H1 (cell line): ENCODE measurements at places on chromosomes 7 and 10.
A peak's percentile ranks its signal among the peaks of the same experiment; 100 is the strongest.

GRCh38 chr7:28570970-28571288 lies 158.6 kb downstream of the CREB5 start:
- peaks cover 2% of the 10 kb centered on the region; the same call in 1 of the 2 replicates for H3K4me1 ChIP-seq
- no peak for DNase-seq
- H3K4me3 ChIP-seq, result no peak overlapping the region
- no peak overlapping the region for H3K27ac ChIP-seq

- peaks cover 6% of the 10 kb centered on the region for H3K4me1 ChIP-seq
- no peak overlapping the region for H3K4me3 ChIP-seq
- H3K36me3 ChIP-seq, result no peaks in the 10 kb centered on the region
- DNase-seq, result no peak
Measured at GRCh38 chr10:4635388-4635787, 190.6 kb upstream of the AKR1E2 start.

DNA sequence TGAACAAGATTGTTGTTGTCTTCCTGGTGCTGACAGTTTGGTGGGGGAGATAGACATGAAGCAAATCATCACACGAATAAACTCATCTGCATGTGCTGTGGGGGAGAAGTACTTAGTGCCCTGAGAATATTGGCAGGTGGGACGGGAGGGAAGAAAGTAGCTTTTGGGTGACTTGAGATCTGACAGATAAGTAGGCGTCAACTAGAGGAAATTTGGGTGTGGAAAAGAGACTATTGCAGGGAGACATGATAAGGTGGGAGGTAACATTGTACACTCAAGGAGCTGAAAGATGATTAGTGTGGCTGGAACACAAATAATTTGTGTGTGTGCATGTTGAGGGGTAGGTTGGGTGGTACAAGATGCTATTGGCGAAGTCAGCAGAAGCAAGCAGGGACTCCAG lies 30.1 kb downstream of the CNNM2 start:
- no peaks in the 10 kb centered on the region for H3K36me3 ChIP-seq
- no peak for DNase-seq
- H3K4me1 ChIP-seq, result peaks cover 3% of the 10 kb centered on the region
- no peak overlapping the region for H3K27ac ChIP-seq
- H3K4me3 ChIP-seq, result no peak overlapping the region

GRCh38 chr7:22731766-22732165 lies 4.8 kb downstream of the IL6 start:
- H3K36me3 ChIP-seq, result no peaks in the 10 kb centered on the region
- H3K27ac ChIP-seq, result no peak overlapping the region
- peaks cover 3% of the 10 kb centered on the region for H3K4me1 ChIP-seq
- DNase-seq, result no peak
- H3K4me3 ChIP-seq, result no peak overlapping the region

DNA sequence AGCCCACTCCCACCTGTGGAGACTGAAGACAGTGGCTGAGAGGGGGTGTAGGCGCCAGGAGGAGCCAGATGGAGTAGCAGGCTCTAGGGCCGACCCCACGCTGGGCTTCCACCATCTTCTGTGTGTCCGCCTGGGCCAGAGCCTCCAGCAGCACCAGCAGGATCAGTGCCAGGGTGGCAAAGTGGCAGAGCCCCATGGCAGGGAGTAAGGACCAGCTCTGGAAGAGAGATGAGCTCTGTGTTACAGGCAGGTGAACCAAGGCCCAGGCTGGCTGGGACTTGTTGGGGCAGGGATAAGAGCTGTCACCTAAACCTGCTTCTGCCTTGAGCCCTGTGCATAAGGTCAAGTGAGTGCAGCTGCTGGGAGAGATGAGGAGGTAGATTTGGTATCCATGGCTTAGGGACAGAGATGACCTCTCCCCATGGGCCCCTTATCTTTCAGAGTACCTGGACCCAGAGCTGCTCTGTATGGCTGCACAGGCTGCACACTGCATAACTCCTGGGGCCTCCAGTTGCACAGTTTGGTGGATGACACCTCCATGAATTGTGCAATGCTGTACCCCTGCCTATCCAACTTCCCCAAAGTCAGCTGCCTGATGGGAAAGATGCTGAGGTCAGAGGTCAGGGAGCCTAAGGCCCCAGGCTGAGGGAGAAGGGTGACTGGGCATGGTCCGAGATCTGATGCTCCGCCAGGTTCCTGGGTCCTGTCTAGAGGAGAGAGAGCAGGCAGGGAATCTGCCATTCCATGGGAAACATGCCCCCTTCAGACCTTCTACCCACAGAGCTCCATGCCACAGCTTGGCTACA lies 7.4 kb upstream of the SAMD8 start:
- H3K4me3 ChIP-seq, result no peak overlapping the region
- H3K4me1 ChIP-seq, result no peaks in the 10 kb centered on the region
- H3K27ac ChIP-seq, result no peak overlapping the region
- no peaks in the 10 kb centered on the region for H3K27me3 ChIP-seq
- H3K36me3 ChIP-seq, result no peaks in the 10 kb centered on the region

DNA sequence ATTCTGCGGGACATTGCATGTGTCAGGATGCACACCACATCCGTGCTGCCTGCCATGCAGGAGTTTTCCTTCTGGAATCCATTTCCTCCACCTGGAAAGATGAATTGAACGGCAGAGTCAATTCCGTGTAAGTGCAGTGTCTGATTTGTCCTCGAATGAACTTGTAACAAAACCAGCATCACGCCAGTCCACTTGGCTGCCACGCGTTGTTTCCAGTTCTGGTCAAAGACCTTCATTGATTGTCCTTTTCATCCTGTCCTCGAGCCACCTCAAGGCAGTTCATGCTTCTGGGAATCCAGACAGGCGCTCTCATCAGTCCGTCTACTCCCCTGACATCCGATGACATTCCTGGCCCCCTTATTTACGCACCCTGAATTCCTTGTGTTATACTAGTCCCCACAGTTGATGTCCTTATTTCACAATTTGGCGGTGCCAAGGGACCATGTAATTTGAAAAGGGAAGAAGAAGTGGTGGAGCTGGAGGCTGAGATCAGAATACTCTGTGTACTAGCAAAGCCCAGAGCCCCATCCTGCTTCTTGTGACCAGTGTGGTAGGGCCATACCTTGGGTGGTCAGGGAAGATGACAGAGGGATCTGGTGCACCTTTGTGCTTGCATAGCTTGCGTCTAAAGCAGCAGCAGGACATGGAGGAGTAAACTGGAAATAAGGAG lies 502.2 kb downstream of the PLXNA4 start:
- no peaks in the 10 kb centered on the region for H3K27me3 ChIP-seq
- no peaks in the 10 kb centered on the region for H3K36me3 ChIP-seq
- no peak for DNase-seq
- no peak overlapping the region for H3K27ac ChIP-seq

DNA sequence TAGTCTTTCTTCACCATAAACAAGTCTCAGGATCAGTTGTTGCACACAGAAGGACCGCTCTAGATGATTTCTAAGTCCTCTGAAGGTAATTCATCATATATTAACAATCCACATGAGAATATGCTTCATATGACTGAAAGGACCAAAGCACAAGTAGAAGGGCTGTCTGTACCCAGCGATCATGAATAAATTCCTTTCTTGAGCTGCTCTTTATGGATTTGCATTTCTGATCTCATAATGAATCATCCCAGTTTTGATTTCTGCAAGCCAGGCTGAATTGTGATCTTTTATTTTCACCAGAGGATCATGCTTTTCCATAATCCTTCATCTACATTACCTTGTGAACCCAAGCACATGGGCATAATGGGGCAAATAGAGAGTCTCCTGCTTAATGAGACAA lies 675.6 kb downstream of the MAGI2 start:
- DNase-seq, result no peak
- H3K36me3 ChIP-seq, result no peaks in the 10 kb centered on the region
- no peaks in the 10 kb centered on the region for H3K4me1 ChIP-seq
- H3K4me3 ChIP-seq, result no peak overlapping the region
- no peak overlapping the region for H3K27ac ChIP-seq

- peak overlapping the region; percentile 93 for H3K27ac ChIP-seq
- H3K4me1 ChIP-seq, result peaks cover 10% of the 10 kb centered on the region
- H3K4me3 ChIP-seq, result peak overlapping the region; percentile 100
- no peaks in the 10 kb centered on the region; the same call in 1 of the 2 replicates for H3K27me3 ChIP-seq
- no peak for DNase-seq
Measured at GRCh38 chr7:128456255-128456725, 612 bp downstream of the HILPDA start.

- peaks cover 3% of the 10 kb centered on the region; the same call in 1 of the 2 replicates for H3K4me1 ChIP-seq
- no peaks in the 10 kb centered on the region for H3K36me3 ChIP-seq
- H3K4me3 ChIP-seq, result no peak overlapping the region
- H3K27ac ChIP-seq, result no peak overlapping the region
- no peaks in the 10 kb centered on the region for H3K27me3 ChIP-seq
Measured at GRCh38 chr7:155577509-155577905, 31.1 kb upstream of the CNPY1 start.

GRCh38 chr7:33487998-33488682 lies 358.8 kb downstream of the BBS9 start:
- no peak for DNase-seq
- no peaks in the 10 kb centered on the region for H3K27me3 ChIP-seq
- no peak overlapping the region for H3K4me3 ChIP-seq
- no peak overlapping the region for H3K27ac ChIP-seq
- peaks cover 7% of the 10 kb centered on the region; the same call in 1 of the 2 replicates for H3K4me1 ChIP-seq

DNA sequence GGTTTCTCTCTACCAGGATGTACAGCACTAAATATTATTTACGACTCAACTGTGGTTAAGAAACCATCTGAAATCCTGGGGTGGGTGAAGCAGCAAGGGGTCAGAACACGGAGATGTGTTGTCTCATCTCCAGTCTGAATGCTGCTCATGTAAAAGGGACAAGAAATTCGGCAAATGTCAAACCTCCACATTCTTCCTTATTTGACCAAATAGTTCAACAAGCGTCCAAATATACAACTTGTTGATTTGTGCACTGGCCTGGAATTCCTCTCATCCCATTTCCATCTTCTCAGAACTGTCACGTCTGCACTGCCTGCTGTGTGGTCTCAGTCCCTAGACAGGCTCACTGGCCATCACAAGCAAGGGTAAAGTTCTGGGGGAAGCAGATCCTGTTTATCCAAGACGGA lies 520.0 kb downstream of the PARD3 start:
- H3K27ac ChIP-seq, result no peak overlapping the region
- H3K4me1 ChIP-seq, result no peaks in the 10 kb centered on the region
- H3K36me3 ChIP-seq, result no peaks in the 10 kb centered on the region
- DNase-seq, result no peak
- no peak overlapping the region for H3K4me3 ChIP-seq

DNA sequence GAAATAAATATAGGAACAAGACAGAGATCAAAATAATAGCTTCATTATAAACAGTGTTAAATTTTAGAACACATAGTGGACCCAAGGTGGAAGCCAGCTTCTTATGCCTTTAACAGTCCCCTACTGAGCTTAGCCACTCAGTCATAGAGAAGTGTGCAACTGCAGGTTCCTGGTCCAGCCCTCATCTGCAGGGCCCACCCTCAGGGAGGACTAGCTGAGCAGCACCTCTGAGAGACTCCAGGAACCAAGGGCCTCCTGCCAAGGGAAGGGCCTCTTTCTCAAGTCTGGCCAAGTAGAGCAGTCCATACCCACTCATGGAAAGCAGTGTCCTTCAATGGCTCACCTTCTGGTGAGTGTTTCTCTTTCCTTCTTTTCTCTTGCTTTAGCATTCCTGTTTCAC lies 173.7 kb upstream of the PRPS1L1 start:
- DNase-seq, result no peak
- H3K4me1 ChIP-seq, result no peaks in the 10 kb centered on the region
- no peaks in the 10 kb centered on the region for H3K27me3 ChIP-seq
- H3K36me3 ChIP-seq, result no peaks in the 10 kb centered on the region
- H3K4me3 ChIP-seq, result no peak overlapping the region
- H3K27ac ChIP-seq, result no peak overlapping the region

- H3K27ac ChIP-seq, result no peak overlapping the region
- no peaks in the 10 kb centered on the region for H3K27me3 ChIP-seq
Measured at GRCh38 chr10:89171263-89171872, 35.7 kb downstream of the CH25H start.

DNA sequence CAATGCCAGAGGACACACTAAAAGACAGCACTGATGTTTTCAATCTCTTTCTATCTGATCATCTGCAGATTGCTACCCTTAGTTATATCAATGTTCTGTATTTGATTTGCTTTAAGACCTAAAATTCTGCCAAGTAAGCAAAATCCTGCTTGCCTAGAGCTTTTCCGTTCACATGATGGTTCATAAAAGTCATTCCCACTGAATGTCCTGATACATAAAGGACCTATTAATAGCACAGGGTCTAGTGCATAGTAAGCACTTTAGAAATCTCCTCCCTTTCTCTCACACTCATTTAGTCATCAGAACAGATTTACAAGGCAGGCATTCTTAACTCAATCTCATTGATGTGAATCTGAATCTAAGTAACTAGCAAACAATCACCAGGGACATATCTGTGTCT lies 68.8 kb downstream of the PCGF5 start:
- H3K27me3 ChIP-seq, result no peaks in the 10 kb centered on the region
- no peaks in the 10 kb centered on the region for H3K36me3 ChIP-seq
- no peak overlapping the region for H3K27ac ChIP-seq
- DNase-seq, result no peak
- no peak overlapping the region for H3K4me3 ChIP-seq
- H3K4me1 ChIP-seq, result no peaks in the 10 kb centered on the region; the same call in 1 of the 2 replicates

DNA sequence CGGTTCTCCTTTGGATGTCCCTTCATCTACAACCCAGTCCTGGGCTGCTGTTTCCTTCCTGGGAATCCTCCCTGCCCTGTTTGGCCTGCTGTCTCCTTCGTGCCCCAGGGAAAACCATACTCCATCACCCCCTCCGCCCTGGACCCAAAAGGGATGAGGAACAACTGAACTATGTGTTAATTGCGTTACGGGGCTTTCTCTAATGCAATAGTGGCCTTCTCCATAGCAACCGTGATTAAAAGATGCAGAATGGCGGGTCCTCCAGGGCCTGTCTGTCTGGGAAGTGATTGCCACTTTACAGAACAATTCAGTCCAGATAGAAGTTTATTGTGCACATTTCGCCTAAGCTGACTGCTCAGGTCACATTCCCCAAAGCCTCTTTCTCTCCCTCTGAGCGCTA lies 112.0 kb upstream of the FGFR2 start:
- H3K27me3 ChIP-seq, result no peaks in the 10 kb centered on the region
- no peak overlapping the region for H3K27ac ChIP-seq
- no peaks in the 10 kb centered on the region for H3K36me3 ChIP-seq
- no peak for DNase-seq

DNA sequence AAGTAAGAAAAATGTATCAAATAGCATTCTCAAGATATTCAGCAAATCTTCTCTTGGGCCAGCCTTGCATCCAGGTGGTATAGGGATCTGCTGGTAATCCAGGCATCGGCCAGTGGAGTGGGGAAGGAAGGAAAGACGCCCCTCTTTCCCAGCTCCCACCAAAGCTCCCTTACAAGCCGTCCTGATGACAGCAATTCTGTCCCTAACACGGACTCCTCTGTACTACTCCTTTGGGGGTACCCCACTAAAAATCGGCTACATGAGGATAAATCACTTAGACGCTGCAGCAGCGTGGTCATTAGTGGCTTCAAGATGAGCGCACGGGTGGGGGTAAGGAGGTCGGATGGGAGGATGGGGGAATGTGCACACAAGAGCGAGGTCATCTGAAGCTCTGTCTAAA lies 24.7 kb upstream of the NUB1 start:
- H3K27ac ChIP-seq, result no peak overlapping the region
- H3K4me3 ChIP-seq, result no peak overlapping the region
- no peaks in the 10 kb centered on the region for H3K4me1 ChIP-seq
- H3K27me3 ChIP-seq, result no peaks in the 10 kb centered on the region
- H3K36me3 ChIP-seq, result no peaks in the 10 kb centered on the region

DNA sequence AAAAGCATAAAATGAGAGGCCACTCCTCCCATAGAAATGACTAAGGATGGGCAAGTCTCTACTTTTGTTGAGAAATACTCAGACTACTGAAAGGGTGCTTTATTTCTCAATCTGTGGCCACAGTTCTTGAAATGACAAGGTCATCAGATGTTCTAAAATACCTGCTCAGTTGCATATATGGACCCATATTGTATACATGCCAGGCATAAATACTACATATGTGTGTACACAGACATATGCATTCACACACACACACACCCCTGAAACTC lies 691.5 kb upstream of the SORCS1 start:
- H3K4me3 ChIP-seq, result no peak overlapping the region
- H3K4me1 ChIP-seq, result no peaks in the 10 kb centered on the region
- no peak for DNase-seq
- no peaks in the 10 kb centered on the region for H3K36me3 ChIP-seq
- H3K27ac ChIP-seq, result no peak overlapping the region
- H3K27me3 ChIP-seq, result no peaks in the 10 kb centered on the region
